ENCODE measurements at places on chromosomes 6 and 20. TPM values are rescaled to one million over a fixed set of nuclear protein-coding genes. Genes with fewer than 3 reads are reported as not detected.

DNA sequence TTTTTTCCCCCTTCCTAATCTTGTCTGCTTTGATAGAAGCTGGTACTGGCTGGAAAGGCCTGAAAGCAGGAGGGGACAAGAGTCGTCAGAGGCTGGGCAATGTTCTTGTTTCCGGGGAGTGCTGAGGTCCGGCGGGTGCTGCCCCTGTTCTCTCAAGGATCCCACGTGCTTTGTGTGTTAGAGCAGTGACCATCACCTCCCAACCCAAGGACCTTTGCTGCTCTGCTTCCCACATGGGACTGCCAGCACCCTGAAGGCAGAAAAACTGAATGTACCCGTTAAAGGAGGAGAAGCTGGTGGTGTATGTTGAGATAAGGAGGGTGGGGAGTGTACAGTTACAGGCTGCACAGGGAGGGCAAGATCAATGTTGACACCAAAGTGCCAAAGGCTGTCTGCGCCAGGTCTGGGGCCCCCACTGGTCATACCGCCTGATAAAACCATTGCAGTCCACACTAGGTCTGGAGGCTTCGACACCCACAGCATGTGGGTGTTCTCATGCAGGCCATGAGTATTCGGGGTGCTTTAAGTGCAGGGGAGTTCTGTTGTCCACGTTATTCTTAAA lies 15.0 kb downstream of the C20orf173 start:
- H3K27me3 ChIP-seq: no peaks in the 10 kb centered on the region
- H3K4me1 ChIP-seq: no peaks in the 10 kb centered on the region
- H3K27ac ChIP-seq: no peak overlapping the region
- no peak for DNase-seq
- H3K36me3 ChIP-seq: peaks cover 3% of the 10 kb centered on the region

GRCh38 chr6:43776799-43777776 lies 7.1 kb downstream of the VEGFA start:
- no peaks in the 10 kb centered on the region for H3K27me3 ChIP-seq
- no peak overlapping the region for H3K4me3 ChIP-seq
- H3K4me1 ChIP-seq: peaks cover 33% of the 10 kb centered on the region
- peaks cover 17% of the 10 kb centered on the region for H3K36me3 ChIP-seq
- peak overlapping the region; percentile 39 for H3K27ac ChIP-seq
- DNase-seq: no peak

Gene TUBB1
- total RNA-seq: 0.52 TPM

Gene AVP
- total RNA-seq: not detected

Gene LAMP5
- 3.3 TPM for total RNA-seq

Measured in type B pancreatic cell (in vitro differentiated cells).